Activated T-helper 2 cell treated with anti-CD3 and anti-CD28 coated beads, Interferon-gamma antibody, Interleukin-2, Interleukin-4, amounts not matched to agents 10 μg/mL and 5 μg/mL and 100 μg/mL, durations not matched to agents 14 hours and 24 hours and 36 hours (primary cell): ENCODE measurements at places on chromosomes 13 and 19. TPM values are rescaled to one million over a fixed set of nuclear protein-coding genes. Genes with fewer than 3 reads are reported as not detected.

- peaks cover 4% of the 10 kb centered on the region for H3K36me3 ChIP-seq
- peaks cover 52% of the 10 kb centered on the region for H3K4me1 ChIP-seq
- peak; percentile 20 for DNase-seq
- no peak overlapping the region for H3K27ac ChIP-seq
- H3K27me3 ChIP-seq, result peaks cover 2% of the 10 kb centered on the region
- H3K4me3 ChIP-seq, result peak overlapping the region; percentile 20
Measured at GRCh38 chr13:23377983-23378632, 55.4 kb downstream of the SACS start.

DNA sequence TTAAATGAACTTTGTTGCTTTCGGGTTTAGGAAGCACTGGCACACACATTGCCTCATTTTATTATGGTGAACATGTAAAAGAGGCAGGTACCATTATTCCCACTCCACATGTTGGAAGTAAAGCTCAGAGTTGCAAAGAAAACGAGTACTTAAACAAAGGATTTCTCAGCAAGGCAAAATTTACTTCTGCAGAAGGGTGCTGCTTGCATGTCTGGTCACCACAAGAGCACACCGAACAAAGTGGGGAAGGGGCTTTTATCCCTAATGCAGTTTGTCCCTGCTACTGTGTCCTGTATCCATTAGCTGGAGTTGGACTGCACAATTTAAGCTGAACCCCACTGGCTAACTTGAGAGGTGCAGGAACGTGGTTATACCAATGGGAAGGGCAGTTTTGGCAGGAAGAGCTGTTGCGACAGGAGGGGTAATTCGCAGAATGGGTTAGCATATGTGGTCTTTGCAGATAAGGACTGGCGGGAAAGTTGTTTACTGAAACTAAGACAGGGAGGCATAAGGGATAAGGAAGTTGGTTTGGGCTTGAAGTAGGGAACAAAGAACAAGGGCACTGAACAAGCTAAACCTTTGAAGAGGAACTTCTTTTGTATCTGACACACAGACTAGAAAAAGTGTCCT lies 545.5 kb downstream of the UQCRFS1 start:
- H3K4me3 ChIP-seq, result no peak overlapping the region
- no peak for DNase-seq
- H3K4me1 ChIP-seq, result no peaks in the 10 kb centered on the region

- no peak for DNase-seq
- H3K4me1 ChIP-seq, result peaks cover 5% of the 10 kb centered on the region
- no peak overlapping the region for H3K27ac ChIP-seq
- no peaks in the 10 kb centered on the region for H3K27me3 ChIP-seq
Measured at GRCh38 chr19:32977280-32977679, 5.2 kb downstream of the FAAP24 start.

DNA sequence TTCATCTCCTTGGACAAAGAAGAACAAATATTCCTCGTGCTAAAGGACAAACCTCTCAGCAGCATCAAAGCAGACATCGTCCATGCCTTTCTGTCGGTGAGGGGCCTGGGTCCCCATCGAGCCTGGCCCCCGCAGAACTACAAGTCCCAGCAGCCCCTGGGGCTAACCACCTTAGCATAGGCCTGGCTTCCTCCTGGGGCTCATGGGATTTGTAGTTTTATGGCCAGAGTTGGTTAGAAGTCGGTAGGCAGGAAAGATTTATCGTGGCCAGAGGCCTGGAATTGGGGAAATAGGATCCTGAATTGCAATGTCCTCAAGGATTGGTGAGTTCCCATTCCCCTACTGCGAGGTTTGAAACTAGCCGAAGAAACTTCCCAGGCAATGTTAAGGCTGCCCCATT lies 19.6 kb downstream of the TMEM150B start:
- H3K27ac ChIP-seq, result no peak overlapping the region
- peak; percentile 22 for DNase-seq
- H3K4me1 ChIP-seq, result peaks cover 4% of the 10 kb centered on the region
- peaks cover 3% of the 10 kb centered on the region for H3K36me3 ChIP-seq
- H3K27me3 ChIP-seq, result no peaks in the 10 kb centered on the region

GRCh38 chr13:106534639-106535551 lies 567 bp downstream of the EFNB2 start:
- DNase-seq, result peak; percentile 8
- no peaks in the 10 kb centered on the region for H3K36me3 ChIP-seq
- H3K27ac ChIP-seq, result no peak overlapping the region

DNA sequence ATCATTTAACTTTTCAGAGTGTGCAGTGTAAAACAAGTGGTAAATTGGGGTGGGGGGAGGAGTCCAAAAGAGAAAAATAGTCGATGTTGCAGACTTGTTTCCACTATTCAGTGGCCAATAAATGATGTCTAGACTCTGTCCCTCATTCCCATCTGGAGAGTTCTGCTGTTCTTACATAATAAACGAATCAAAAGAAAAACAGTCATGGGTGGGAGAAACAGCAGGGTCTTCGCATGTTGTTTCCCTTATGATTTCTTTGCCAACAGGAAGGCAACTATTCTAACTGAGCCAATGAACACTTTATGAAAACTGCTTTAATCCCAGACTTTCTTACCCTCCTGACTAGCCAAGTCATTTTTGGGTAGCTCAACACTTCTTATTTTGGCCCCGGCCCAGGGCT lies 615.5 kb downstream of the FGF9 start:
- no peaks in the 10 kb centered on the region for H3K27me3 ChIP-seq
- no peaks in the 10 kb centered on the region for H3K4me1 ChIP-seq
- no peak overlapping the region for H3K27ac ChIP-seq
- no peaks in the 10 kb centered on the region for H3K36me3 ChIP-seq

DNA sequence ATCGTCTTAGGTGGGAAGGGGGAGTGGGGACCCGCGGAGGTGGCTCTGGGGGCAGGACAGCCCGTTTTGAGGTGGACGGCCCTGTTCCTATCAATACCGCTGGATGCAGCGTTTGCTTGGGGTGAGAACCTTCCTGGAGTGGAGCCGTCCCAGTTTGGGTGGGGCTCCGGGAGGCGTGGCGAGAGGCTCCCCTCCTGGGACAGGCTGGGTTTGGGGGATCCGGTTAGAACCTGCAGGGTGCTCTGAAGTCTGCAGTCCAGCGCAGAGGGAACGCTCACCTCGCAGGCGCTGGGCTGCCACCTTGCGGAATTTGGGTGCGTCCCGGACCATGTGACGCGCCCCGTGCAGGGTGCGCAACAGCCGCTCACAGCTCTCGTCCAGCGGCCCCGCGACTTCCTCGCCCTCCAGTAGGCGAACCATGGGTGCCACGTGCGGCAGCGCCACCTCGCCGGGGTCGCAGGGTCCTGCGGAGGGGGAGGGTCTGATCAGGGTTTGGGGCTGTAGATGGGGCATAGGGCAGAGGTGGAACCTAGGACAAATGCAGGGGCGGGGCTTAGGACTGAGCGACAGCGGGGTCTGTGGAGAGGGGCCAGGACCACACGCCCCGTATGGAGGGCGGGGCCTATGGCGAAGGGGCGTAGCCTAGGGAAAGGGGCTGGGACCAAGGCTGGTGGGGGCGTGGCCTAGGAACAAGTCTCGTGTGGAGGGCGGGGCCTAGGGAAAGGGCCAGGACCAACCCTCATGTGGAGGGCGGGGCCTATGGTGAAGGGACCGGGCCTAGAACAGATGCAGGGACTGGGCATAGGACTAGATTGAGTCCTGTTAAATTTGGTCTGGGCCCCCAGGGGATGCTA lies 13.8 kb downstream of the SH2D3A start:
- peak overlapping the region; percentile 70 for H3K4me3 ChIP-seq
- H3K27ac ChIP-seq, result peak overlapping the region; percentile 92
- H3K27me3 ChIP-seq, result no peaks in the 10 kb centered on the region
- H3K4me1 ChIP-seq, result peaks cover 3% of the 10 kb centered on the region
- peak; percentile 79 for DNase-seq

The KIR2DL4 gene
- not detected in 2 replicates for total RNA-seq

DNA sequence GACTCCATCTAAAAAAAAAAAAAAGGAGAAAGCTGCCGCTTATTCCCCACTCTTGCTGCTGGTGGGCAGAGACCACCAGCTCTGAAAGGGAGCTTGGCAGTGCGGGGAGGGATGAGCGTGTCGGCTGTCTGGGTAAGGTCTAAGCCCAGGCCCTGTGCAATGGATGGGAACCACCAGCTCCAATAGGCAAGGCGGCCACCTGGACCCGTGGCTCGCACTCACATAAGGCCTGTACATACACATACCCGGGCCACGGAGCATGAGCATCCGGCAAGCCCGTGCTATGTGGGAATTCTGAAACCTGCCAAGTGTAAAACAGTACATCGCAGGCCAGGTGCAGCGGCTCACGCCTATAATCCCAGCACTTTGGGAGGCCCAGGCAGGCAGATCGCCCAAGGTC lies 56.6 kb upstream of the USE1 start:
- no peak overlapping the region for H3K4me3 ChIP-seq
- peaks cover 62% of the 10 kb centered on the region for H3K36me3 ChIP-seq
- no peaks in the 10 kb centered on the region for H3K4me1 ChIP-seq
- H3K27me3 ChIP-seq, result no peaks in the 10 kb centered on the region

GRCh38 chr19:2740314-2740656 lies 468 bp upstream of the SLC39A3 start:
- no peak for DNase-seq
- peak overlapping the region; percentile 95 for H3K4me3 ChIP-seq
- peaks cover 31% of the 10 kb centered on the region for H3K36me3 ChIP-seq
- H3K4me1 ChIP-seq, result peaks cover 14% of the 10 kb centered on the region

The KCNN1 gene
- total RNA-seq, result 0.14 and 0.16 TPM in 2 replicates

DNA sequence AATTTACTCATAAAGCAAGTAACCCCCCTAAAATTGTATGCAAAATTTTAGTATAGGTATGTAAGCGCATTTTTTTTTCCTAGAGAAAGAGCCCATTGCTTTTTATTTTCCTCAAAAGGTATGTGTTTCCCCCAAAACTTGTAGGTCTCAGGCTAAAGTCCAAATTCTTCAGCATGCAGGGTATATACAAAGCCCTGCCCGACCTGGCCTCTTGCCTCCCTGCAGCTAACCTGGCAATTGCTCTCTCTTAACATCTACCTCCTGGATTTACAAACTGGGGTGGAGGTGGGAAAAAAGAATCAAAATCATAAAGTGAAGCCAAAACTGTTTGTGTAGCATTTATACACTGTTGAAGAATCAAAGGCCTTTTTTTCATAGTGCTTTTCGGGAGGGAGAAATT lies 107.8 kb downstream of the KCNRG start:
- H3K36me3 ChIP-seq, result peaks cover 32% of the 10 kb centered on the region
- peak overlapping the region; percentile 72 for H3K4me3 ChIP-seq
- no peak for DNase-seq
- peaks cover 26% of the 10 kb centered on the region for H3K4me1 ChIP-seq
- H3K27ac ChIP-seq, result no peak overlapping the region

- H3K4me3 ChIP-seq, result peak overlapping the region; percentile 99
- H3K4me1 ChIP-seq, result peaks cover 28% of the 10 kb centered on the region
- DNase-seq, result no peak
Measured at GRCh38 chr13:48304143-48304876, 759 bp downstream of the RB1 start.

- no peaks in the 10 kb centered on the region for H3K4me1 ChIP-seq
- H3K4me3 ChIP-seq, result no peak overlapping the region
- H3K27ac ChIP-seq, result no peak overlapping the region
Measured at GRCh38 chr13:45433381-45433790, 15.2 kb upstream of the SLC25A30 start.

GRCh38 chr13:66887088-66887487 lies 343.0 kb downstream of the PCDH9 start:
- H3K4me1 ChIP-seq, result no peaks in the 10 kb centered on the region
- H3K27me3 ChIP-seq, result no peaks in the 10 kb centered on the region
- H3K36me3 ChIP-seq, result no peaks in the 10 kb centered on the region
- no peak overlapping the region for H3K4me3 ChIP-seq

- H3K27ac ChIP-seq, result no peak overlapping the region
- H3K27me3 ChIP-seq, result no peaks in the 10 kb centered on the region
- DNase-seq, result no peak
- peaks cover 54% of the 10 kb centered on the region for H3K36me3 ChIP-seq
- no peak overlapping the region for H3K4me3 ChIP-seq
Measured at GRCh38 chr13:77138813-77139212, 111.9 kb upstream of the FBXL3 start.

GRCh38 chr13:33193428-33193974 lies 92.1 kb downstream of the STARD13 start:
- no peak overlapping the region for H3K4me3 ChIP-seq
- no peaks in the 10 kb centered on the region for H3K27me3 ChIP-seq
- H3K4me1 ChIP-seq, result peaks cover 21% of the 10 kb centered on the region

DNA sequence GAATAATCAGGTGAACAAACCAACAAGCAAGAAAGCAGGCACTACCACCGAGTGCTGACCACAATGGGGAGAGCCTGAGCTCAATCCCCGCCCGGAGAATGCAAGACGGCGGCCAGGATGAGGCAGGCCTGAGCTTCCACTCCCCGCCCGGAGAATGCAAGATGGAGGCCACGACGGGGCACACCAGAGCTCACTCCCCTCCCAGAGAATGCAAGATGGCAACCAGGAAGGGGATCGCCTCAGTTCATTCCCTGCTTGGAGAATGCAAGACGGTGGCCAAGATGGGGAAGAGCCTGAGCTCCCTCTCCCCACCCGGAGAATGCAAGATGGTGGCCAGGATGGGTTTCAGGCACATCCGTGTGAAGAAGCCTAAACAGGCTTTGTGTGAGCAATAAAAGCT lies 24.7 kb upstream of the MIER2 start:
- H3K27me3 ChIP-seq, result no peaks in the 10 kb centered on the region
- H3K27ac ChIP-seq, result no peak overlapping the region
- no peak overlapping the region for H3K4me3 ChIP-seq
- H3K36me3 ChIP-seq, result no peaks in the 10 kb centered on the region
- DNase-seq, result no peak

The TMC4 gene
- 0.16 and 0.37 TPM in 2 replicates for total RNA-seq

- H3K4me3 ChIP-seq, result no peak overlapping the region
- H3K27ac ChIP-seq, result no peak overlapping the region
- H3K36me3 ChIP-seq, result peaks cover 2% of the 10 kb centered on the region
- H3K27me3 ChIP-seq, result no peaks in the 10 kb centered on the region
Measured at GRCh38 chr13:32267836-32268439, 47.2 kb downstream of the ZAR1L start.
